ENCODE measurements at places on chromosomes 7 and 10.
A peak's percentile ranks its signal among the peaks of the same experiment; 100 is the strongest.

- DNase-seq, result no peak
These were observed 331.4 kb upstream of the MGMT start for GRCh38 chr10:129135624-129136023.

DNA sequence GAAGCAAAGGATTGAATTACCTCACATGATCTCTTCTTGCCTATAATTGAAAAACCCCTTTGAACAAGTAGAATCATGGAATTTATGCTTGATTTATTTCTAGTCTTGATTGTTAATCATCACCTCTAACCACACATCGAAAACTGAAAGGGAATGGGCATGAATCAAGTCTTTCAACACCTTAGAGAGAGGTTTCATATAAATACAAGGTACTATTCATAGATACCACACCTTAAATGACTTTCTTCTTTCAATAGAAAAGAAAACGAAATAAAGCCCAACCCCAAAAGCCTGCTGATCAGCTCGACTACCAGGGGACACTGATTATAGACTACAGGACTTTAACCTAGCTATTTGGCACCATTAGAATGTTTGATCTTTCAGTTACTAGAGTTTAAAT, 128.6 kb upstream of the PTPRZ1 start:
- no peak for DNase-seq

DNA sequence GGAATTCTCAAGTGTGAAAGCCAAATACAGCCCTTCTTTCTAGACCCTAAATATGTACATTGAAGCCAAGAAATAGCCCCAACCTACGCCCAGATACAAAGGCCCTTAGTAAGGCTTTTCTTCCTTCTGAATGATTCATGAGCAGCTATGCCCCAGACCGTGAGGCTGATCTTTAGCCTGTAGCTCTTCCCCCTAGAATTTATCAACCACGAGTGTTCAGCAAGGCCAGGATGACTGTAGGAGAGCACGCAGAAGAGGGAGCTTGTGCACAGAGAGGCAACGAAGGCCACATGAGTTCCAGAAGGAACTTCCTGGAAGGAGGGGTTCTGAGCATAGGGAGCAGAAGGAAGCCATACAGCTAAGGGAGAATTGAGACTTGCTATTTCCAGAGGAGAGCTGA, 53.0 kb upstream of the HABP2 start:
- no peak for DNase-seq

DNA sequence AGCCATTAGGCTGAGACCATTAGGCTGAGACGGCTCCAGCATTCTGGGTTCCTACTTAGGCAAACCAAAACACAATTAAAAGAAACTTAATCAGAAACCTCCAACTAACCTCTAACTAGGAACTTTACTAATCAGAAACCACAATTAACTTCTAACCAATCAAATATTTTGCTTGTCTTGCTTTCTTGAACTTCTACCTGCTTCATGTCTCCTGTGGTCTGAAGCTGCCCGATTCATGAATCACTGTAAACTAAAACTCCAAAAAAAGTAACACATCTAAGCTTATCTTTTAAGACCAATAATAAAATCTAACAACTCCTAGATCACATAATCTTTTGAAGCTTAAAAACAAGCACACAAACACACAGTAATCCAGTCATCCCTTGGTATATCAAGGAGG, 76.1 kb downstream of the PDSS1 start:
- DNase-seq, result no peak

DNA sequence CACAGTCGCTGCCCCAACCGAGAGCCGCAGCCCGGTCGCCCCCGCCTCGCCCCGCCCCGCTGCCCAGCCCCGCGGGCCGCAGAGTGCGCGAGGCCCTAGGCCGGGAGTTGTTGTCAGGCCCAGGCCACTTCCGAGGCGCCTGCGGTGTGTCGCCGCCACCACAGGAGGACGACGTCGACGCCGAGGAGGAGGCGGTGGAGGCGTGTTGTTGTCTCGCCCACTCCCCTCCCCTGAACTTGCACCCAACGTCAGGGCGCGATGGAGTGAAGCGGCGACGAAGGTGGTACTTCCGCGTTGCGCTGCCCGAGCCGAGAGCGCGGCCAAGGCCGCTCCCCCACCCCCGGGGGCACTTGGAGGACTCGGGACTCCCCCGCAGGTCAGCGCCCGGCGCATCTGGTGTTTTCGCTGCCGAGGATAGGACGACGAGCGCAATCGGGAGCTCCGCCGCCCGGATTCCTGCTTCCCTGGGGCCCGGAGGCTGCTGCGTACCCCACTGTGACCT, at the start of gene CDK13:
TSS of gene CDK13 (plus strand) at position 286 of the 502 bp plus-strand sequence. CDS start 386 bp downstream, outside the sequence.
- DNase-seq, result peak; percentile 75

GRCh38 chr7:130222-130572, 62.2 kb upstream of the FAM20C start:
- no peak for DNase-seq

DNA sequence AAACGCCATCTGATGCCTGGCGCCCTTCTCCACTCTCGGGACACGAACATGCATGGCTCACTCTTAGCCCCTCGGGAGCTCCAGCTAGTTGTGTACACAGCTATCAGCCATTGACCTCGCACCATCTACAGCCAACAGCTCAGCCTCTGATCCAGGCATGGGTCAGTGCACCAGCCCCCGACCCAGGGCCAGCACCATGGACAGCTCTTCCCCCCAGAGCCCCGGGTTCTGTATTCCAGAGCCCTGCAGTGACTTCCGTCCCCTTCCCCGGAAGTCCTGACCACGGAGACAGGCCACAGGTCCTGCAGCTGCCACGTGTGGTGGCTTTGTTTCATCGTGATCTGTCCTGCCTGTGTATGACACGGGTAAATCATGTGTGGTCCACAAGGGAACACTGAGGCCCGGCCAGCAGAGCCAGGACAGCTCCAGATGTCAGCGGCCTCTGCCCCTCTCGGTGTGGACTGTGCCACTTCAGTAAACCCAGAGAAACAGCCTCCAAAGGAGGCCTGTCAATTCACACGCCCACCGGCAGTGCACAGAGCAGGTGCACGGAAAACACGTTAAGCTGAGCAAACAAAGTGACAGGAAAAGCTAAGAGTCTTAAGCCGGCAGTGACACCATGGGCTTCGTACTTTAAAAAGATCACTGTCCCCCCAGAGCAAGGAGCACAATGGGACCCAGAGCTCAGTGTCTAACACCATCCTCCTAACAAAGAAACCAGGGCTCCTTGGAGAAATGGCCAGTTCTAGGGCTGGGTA, 13.0 kb downstream of the STK32C start:
- DNase-seq, result no peak

DNA sequence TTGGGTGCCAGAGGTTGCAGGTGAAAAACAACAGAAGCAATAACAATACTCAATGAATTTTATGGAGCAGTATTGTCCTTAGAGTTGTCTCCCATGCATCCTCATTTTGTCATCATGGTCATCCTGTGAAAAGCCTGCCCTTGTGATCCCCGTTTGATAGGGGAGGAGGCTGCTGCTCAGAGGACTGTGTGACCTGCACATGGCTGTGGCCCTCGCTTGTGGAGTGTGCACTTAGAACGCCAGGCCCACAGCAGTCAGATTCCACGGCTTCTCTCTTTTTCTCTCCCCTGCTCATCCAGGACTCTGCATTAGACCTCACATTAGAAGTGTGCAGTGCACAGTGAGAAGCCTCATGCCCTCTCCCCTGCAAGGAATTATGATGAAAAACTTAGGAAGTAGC, 491.1 kb upstream of the KLF6 start:
- DNase-seq, result no peak

DNA sequence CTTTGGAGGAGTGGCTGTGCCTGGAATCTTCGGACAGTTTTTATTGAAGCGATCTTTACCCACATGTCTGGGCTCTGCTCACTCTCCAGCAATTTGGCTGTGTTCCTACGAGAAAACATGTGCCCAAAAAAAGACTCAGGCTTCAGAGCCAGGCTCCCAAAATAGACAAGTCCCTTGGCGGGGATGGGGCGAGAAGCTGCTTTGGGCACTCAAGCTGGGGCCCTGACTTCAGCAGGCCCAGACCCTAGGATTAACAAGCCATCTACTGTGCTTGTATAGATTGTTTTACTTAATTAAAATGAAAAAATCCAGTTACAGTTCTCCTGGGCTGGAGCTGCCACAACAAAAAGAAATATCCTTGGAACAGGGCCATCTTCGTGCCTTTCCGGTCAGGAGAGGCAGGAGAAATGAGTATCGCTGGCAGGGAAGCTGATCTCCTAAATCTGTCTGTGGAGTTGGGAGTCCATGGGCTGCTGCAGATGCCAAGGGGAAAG, 51.4 kb upstream of the PDCD4 start:
- no peak for DNase-seq

DNA sequence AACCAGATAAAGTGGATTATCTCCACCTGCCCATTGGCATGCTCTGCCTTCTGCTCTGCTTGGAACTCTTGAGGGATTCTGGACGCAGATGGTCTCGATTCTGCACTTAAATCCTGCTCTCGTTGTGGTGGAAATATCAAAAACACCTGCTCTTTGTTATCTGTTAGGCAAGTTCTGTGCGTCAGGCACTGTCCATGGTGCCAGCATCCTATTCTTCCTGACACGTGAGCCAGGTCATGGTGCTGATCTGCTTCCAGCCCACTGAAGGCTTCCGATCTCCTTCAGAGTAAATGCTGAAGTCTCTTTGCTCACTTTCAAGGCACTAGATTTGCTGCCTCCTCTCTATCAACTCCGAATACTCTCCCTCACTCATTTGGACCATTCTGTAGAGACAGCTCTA, 505.6 kb downstream of the HTR7 start:
- DNase-seq, result no peak

GRCh38 chr7:48347230-48347825, 176.1 kb downstream of the ABCA13 start:
- DNase-seq, result no peak

GRCh38 chr10:3814838-3815220, 29.8 kb upstream of the KLF6 start:
- no peak for DNase-seq

GRCh38 chr7:73856941-73857340, 4.0 kb upstream of the TMEM270 start:
- no peak for DNase-seq

DNA sequence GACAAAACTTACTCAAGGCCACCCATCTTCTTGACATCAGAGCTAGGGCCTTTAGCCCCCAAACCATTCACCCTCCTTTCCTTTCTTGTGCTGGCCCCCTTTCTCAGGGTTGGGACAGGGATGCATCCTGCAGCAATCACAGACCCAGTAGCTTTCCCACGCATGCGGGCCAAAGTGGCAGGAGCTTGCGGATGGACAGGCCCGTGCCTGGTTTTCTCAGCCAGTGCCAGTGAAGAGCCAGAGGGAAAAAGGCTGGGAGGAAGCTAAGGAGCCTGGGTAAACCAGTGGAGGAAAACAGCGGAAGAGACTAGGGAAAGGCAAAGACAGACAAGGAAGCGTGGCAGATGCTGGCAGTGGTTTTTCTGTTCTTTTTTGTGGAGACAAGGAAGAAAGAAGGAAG, 5.1 kb upstream of the BLNK start:
- DNase-seq, result no peak

- DNase-seq, result no peak
These were observed 57.8 kb downstream of the CASD1 start for GRCh38 chr7:94567396-94567795.

DNA sequence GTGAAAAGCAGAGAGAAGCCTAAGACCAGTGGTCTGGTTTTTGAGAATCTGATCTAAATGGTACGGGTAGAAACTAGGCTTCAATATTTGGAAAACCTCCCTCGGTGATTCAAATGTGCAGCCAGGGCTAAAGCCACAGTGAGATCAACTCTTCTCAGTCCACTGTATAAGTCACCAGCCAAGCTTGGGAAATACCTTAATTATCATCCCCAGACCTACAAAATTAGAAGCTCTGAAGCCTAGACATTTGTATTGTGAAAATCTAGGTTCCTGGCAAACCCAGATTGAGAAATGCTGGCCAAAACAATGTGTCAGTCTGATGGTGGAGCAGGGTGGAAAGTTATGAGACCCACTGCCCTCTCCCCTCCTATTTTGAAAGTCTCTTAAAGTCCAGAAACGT, 131.7 kb downstream of the DGKI start:
- DNase-seq, result no peak

- no peak for DNase-seq
These were observed 10.5 kb upstream of the SCART1 start for GRCh38 chr10:133442967-133443924.

DNA sequence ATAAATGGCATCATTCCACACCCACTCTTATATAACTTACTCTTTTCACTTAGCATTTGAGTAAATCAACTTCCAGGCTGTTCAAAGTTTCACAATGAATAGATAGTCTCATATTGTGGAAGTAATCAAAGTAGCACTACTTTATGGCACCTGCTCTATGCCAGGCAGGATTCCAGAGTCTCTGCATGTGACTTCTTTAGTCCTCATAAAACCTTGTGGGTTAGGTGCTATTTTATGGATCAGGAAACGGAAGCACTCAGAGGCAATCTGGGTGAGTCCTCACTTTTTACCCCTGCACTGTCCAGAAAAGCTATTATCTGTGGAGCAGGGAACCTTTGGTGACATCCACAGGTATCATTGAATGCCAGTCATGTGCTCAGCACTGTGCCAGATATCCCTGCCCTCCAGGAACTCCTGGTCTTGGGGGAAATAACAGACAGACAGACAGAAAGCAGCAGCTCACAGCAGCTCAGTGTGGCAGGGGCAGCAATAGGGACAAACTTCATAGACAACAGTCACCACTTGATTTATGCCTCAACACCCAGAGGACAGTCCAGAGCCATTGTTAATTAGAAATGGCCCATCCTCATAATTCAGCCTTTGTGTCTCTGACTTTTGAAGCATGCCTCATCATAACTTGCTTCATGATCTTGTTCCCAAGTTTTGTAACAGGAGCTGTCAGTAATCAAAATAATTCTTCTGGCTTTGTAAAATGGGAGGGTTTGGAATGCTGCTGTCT, 160.6 kb downstream of the SEC23IP start:
- no peak for DNase-seq

GRCh38 chr10:89175816-89176215, 31.3 kb downstream of the CH25H start:
- no peak for DNase-seq

DNA sequence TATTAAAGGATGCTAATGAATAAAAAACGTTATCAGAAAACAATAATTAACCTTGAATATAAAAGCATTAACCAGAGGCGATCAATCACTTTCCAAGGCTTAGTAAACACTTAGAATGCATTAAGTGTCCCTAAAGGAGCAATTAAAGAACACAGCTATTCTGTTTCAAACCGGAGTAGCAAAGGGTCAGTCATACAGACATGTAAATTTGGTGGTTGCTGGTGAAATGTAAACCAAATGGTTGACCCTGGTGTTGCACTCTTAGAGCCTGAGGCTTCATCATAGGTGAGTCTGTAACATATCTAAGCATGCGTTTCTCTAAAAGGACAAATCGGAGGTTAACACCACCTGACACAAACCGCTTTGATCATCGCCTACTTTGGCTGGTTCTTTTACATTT, 1280.1 kb downstream of the TYW1 start:
- DNase-seq, result no peak

- no peak for DNase-seq
These were observed at the start of gene AGMO for GRCh38 chr7:15561835-15562234. TSS of gene AGMO (minus strand) at chr7:15562015.

GRCh38 chr7:140534743-140535142, 55.4 kb upstream of the MKRN1 start:
- DNase-seq, result no peak

DNA sequence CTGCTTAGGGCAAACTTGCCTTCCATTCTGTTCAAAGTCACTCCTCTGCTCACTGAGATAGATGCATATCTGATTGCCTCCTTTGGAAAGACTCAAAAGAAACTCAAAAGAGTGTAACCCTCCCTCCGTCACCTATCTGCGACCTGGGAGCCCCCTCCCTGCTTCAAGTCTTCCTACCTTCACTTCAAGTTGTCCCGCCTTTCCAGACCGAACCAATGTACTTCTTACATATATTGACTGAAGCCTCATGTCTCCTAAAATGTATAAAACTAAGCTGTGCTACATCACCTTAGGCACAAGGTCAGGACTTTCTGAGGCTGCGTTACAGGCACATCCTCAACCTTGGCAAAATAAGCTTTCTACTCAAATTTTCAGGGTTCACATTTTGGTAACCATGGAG, 77.4 kb upstream of the C1GALT1 start:
- DNase-seq, result no peak
